ENCODE measurements at places on chromosomes 7 and 10.

- DNase-seq: no peak
Observed at GRCh38 chr7:30447466-30447865, 31.1 kb downstream of the NOD1 start.

DNA sequence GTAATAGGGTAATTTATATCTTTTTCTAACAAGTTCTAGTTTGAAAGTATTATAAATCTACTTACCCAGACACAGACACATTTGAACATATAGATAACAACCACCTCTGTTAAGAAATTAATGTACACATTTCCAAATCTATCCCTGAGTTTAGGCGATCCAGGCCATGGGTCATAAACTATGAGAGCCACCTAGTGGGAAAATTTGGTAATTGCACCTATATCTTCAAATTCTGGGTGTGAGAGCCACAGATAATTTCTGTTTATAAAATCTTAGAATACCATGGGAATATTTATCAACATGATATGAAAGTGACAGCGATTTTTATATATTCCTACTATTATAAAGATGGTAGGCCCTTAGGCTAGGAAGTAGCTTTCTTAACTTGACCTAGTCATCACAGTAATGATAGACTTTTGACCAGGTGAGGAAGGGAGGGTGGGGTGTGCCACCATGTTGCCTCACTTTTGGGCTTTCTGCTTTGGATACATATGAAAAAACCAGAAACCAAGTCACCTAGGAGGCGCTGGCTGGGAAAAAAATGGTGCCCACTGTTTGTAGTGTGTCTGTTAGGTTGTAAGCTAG is 8.0 kb upstream of the EPHA1 start:
- DNase-seq: peak; percentile 58

DNA sequence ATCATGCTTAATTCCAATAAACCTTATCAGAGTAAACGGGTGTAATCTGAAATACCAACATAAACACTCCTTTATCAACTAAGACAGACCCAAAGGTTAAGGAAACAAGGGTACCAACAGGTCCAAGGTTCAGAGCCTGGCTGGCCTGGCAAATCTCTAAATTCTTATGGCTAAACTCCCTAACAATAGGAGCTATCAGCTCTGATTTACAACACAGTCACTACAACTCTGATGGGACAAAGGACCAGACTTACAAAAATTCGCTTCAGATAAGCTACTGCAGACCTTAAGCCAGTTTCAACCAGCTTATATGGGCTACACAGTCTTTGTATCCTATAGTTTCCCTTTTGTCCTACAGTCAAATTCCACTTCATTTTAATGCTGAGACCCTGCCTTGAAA is 381.9 kb downstream of the ZWINT start:
- no peak for DNase-seq

GRCh38 chr7:80324032-80324431 is 187.8 kb downstream of the GNAT3 start:
- no peak for DNase-seq

DNA sequence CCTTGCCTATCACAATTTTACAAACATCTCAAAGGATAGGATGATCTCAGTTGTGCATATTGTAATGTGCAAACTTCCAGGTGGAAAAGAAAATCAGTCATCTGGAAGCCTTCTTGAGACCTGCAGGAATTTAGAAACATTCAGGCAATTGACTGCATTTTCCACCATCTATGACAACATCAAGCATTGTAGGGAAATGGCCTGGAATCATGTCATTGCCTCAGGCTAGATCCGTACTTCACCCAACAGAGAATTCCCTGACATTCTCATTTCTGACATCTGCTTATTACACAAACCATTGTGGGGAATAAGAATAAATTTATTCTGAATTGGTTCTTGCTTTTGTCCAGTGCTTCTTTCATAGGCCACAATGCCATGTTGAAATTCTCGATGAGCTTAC is 124.9 kb upstream of the NPVF start:
- DNase-seq: no peak

DNA sequence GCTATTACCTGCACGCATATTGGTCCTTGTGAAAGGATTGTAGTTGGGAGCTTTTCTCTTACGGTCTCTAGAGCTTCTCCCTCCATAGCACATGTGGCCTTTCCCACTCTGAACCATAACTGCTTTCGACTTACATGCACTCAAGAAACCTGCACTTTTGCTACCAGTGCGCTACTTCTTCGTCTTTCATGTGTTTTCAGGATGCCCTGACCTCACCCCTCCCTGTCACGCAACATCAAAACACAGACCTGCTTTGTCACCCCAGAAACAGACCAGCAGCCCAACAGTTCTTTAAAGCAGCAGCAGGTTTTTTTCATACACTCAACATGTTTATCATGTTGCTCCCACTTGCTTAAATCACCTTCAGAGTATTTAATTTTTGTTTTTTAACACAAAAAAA is 243.5 kb upstream of the TCF7L2 start:
- DNase-seq: no peak

DNA sequence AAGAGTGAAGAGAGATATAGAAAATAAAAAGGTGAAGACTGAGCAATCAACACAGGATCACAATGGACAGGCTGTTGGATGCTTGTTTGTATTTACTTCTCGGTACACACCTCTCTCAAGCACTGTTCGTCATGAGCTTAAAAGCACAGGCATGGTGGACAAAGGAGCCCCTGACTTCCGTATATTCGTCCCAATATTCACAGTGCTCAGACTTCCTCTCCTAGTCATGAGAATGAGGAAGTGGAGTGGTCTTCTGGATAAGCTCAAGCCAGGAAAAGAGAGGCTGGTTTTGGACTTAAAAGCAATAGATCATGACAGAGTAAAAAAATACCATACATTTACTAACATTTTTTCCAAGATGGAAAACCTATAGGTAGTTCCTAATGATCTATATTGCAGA is 172.5 kb downstream of the SORCS1 start:
- DNase-seq: no peak

DNA sequence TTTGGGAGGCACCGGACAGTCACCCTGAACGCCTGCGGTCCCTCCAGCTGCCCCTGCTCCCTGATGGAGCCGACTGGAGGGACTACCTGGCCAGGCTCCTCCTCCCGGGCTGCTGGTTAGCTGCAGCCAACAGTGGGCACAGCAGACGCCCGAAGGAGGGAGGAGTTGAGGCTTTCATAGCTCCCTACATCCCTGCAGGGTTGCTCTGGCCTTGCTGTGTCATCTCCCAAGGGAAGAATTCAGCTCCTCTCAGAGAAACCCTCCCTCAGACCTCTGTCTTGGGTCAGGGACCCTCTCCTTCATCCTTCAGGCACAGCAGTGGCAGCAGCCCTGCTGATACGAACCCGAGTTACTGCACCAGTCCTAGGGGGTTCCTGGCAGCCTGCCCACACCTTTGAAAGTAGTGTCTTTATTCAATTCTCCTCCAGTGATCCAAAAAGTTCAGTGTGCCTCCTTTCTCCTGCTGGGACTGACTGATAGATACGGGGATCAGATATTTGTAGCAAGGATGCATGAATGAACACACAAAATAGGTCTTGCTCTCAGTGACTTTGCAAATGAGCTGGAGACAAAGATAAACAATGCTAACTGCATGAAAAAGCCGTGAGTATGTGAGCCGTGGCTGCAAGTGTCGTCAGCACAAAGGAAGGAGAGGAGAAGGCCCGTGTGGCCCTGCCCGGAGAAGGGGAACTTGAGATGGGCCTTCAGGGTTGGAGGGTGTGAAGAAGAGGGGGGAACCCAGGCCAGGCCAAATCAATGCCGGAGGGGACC is 136.6 kb downstream of the PRKAG2 start:
- DNase-seq: no peak

DNA sequence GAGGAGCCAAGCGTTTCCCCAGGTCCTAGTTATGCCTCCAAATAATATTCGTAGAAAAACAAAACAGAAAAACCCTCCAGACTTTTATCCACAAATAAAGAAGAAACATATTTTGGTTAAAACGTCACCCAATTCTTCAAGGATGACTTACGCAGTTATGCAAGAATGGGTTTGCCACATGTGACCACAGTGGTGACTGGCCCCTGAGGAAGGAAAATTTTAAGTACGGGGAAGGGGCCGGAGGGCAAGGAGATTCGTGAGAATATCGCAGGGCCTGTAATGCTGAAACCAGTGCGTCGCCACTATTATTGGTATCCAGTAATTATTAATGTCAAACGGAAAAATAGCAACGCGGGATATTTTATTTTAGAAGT is 537 bp upstream of the MRPS24 start:
- DNase-seq: no peak

DNA sequence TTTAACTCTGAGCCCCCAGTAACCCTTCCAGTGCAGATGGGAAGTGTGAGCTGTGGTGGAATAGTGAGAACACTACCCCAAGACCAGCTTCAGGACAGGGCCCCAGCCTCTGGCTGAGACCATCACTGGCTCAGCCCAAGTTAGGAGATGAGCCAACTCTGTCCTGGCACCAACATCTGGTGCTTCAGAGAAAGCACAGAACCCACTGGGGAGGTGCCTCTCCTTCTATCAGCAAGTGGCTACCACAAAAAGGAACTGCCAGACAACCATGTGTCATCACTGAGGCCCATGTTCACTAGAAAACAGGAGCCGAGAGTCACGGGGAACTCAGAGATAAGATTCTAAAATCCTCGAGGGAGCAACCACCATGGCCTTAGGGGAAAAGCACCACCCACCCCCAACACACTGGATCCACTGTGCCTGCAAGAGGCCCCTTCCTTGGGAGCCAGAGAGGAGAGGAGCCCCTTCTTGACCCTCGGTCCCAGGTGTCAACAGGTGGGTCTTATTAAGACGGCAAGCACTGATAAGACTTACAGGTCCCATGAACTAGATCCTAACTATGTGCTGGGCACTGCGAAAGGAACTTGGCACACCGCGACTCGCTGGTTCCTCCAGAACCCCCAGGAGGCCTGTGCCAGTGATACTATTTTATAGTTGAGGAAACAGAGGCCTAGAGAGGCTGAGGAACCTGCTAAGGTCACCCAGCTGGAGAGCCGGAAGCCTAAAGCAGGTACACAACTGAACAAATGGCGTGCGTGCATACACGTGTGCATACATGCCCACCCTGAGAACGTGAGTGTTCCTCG is 102.7 kb downstream of the FAM53B start:
- DNase-seq: no peak

GRCh38 chr7:76260171-76260703 is 42.2 kb upstream of the HSPB1 start:
- peak; percentile 78 for DNase-seq

DNA sequence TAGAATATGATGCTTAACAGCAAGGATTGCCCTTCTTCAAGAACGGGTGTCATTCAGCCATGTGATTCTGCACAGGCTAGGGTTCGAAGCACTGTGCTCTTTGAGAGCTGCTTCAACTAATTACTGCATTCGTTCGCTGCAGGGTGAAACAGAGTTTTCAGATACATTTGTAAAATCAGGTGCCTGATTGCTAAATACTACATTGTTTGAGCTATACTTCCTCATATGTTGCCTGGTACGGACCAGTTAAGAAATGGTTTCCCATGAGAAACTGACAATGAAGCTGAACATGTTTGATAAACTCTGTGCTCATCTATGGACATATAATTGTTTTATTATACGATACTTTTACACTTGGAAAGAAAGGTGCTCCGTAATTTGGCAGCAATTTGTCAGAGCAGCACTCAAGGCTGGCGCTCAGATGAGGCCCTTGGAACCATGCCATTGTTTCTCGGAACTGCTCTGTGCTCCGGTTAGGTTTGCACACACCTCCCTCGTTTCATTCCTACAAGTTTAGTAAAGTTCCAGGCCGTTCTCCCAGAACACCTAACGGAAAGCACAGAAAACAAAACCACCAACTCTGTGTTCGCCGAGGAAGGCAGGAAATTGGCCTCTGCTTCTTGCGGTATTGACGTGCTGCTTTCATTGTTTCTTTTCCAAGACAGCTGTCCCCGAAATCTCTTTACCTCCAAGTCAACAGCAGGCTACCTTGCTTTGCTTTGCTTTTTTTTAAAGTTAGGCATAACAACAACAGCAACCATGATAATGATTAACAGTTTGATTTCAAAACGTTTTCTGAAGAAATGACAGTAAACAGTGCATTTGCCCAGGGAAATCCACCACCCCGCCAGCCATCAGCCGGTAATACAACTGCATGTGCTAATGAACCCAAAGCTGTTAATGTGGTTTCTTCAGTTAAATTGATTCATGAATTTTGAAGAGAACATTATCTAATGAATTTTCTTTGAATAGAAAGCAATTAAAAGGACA is 206.9 kb downstream of the EBF3 start:
- DNase-seq: peak; percentile 41

DNA sequence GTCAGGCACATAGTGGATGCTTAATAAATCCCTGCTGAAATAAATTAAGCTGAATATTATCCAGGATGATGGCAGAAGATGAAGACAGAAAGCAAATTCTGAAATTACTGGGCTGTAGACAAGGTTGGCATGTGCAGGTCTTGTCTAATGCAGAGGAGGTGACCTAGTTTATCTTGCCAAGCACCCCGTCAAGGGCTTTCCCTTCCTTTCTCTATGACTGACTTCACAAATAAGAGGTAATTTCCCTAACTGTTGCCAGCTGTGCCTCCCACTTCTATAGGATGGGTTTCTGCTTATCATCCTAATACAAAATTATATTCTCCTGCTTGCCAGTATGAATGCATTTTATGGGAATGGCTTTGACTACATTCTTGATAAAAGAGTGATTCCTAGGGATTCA is 38.0 kb downstream of the LHFPL3 start:
- DNase-seq: peak; percentile 12

GRCh38 chr10:121322046-121322445 is 276.2 kb downstream of the FGFR2 start:
- DNase-seq: no peak

GRCh38 chr10:68284062-68285001 is 47.5 kb upstream of the HNRNPH3 start:
- no peak for DNase-seq

Measured in NCI-H1105 (cell line).